DMS79 treated with DMSO at 0.1 percent for 48 hours (cell line): ENCODE measurements at places on chromosomes 11 and 22.

GRCh38 chr11:84270466-84270865 is 984.3 kb upstream of the CCDC90B start:
- no peak for DNase-seq

- DNase-seq: peak; percentile 55
Observed at GRCh38 chr11:122863704-122864326, 18.7 kb upstream of the JHY start.

DNA sequence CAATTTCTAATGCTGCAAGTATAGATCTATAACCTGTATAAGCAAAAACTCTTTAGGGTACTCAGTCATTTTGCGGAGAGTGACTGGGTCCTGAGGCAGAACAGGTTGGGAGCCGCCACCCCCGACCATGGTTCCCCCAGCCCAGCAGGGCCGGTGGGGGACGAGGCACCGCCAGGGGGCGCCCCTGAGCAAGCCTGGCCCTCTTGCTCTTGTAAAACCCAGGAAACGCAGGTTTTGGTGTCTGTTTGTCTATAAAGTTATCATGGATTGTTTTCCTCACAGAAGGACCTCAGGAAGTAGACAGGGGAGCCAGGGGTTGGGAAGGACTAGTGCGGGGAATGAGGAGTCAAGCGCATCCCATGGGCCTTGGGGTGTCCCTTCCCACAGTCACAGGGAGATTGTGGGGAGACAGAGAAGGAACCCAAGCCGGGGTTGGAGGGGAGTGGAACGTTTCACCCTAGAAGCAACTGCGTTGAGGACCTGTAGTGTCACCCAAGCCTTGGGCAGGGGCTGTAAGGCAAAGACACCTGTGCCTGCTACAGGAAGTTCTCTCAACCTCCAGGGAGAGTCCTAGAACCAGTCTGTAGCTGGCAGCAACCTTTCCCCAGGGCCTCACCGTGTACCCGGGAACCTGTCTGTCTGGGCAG is 26.4 kb downstream of the KCTD17 start:
- no peak for DNase-seq

DNA sequence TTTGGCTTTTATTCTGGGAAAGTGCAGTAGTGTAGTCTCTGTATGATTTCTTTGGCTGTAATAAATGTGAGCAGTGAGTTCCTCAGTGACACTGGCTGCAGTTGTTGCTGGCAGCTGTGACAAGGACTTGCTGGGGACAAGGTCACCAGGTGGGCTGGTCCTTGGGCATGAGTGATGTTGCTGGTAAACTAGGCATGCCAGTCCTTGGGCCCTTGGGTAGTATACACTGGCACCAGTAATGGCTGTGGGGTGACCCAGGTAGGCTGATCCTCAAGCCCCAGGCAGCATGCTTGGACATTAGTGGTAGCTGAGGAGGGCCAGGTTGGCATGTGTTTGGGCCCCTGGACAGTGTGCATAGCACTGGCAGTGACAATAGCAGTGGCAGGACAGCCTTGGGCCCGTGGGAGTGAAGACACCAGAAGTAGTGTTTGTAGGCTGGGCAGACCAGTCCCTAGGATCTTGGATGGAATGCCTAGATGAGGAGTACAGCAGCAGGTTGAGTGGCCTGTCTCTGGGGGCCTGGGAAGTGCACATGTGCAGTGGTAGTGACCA is 164.3 kb downstream of the GUCY1A2 start:
- no peak for DNase-seq

- no peak for DNase-seq
Observed at GRCh38 chr11:120713296-120713695, 201.7 kb downstream of the GRIK4 start.

DNA sequence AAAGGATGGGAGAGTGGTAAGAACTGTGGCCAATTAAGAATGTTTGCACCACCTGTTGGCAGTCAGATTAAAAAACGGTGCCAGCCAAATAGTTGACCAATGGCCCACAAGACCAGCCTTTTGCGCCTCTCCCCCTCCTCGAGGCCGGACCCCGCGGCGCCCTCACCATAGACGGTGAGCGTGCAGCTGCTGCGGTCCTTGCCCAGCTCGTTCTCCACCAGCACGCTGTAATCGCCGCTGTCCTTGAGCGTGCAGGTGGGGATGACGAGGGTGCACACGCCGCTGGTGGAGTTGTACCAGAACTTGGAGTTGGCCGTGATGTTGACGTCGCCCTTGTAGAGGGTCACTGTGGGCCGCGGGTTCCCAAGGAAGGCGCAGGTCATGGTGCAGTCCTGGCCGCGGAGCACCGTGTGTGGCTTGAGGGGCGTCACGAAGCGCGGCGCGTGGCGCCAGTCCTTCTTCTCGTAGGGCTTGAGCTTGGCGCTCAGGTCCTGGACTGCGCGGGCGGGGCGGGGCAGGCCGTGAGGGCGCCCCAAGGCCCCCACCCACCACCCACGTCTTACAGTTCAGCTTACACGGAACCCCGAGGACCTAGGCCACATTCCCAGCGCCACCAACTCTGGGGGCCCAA is 7.2 kb downstream of the TMEM86A start:
- peak; percentile 46 for DNase-seq

DNA sequence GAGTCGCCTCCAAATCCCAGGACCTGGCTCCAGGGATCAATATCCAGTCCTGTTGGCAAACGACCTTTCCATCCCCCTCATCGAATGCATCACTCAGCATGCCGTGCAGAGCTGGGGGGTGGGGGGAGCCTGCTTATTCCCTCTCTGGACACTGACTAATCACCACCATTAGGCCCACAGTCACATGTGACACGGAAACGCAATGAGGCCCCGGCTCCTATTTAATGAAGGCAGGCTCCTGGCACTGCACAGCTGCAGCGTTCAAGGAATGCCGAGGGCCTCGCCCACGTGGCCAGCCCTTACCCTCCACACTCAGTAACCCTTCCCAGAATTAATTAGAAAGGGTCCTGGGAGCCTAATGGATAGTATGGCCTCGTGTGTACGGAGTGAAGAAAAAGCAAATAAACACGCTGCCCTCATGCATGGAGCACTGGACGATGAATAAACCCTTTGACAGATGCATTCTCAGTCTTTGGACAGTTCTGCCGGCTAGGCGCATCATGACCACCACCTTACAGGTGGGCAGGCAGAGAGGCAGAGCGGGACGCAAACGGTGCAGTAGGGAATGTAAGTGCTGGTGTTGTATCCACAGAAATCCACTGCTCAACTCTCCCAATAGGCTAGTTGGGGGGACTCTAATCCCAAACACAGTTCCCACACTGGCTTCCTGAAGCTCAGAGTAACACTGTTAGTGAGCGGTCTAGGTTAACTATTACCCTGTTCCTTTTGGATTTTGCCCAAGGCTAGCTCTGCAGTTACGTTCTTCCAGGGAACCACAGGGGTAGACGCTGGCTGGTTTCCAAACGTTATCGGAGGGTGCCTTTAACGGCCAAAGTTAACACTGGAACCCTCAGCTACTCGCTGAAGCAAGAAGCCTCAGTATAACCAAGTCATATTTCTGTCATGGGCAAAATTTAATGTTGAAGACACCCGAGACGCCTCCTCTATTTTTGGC is 490.1 kb downstream of the OPCML start:
- DNase-seq: peak; percentile 16

DNA sequence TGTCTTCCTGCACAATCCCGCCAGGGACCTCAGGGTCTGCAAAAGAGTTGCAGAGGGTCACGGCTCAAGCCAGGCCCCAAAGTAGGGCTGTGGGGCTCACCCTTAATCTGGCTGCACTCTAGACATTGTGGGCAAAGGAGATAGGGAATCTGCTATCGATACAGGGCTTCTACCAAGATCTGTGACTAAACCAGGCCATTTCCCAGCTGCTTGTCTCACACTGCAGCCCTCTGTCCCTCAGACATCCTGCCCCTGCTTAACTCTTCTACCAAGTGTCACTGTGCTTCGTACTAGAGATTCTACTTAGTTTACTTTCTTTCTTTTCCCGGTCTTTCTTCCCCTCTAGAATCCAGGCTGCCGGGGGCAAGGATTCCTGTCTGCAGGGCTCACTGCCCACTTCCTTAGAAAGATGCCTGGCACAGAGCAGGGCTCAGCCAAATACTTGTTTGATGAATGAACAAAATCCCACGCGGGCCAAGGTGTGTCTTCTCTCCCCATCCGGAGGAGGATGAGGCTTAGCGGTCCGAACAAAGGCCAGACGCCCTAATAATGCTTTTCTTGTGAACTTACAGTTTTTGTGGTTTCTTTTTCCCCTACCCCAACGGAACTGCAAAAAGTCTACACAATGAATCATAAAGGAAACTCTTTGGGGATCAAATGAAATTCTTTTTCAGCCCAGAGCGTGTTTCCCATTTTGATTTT is 61.3 kb upstream of the ANO1 start:
- no peak for DNase-seq

DNA sequence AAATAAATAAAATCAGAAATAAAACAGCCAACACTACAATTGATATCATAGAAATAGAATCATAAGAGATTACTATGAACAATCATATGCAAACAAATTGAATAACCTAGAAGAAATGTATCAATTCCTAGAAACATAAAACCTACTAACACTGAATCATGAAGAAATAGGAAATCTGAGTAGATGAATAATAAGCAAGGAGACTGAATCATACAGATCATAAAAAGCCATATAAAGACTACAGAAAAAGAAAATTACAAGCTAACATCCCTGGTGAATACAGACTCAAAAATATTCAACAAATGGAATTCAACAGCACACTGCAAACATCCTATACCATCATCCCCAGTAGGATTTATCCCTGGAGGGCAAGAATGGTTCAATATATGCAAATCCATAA is 135.6 kb downstream of the SBF2 start:
- no peak for DNase-seq

- no peak for DNase-seq
Observed at GRCh38 chr11:84853841-84854497, 773.2 kb downstream of the DLG2 start.

DNA sequence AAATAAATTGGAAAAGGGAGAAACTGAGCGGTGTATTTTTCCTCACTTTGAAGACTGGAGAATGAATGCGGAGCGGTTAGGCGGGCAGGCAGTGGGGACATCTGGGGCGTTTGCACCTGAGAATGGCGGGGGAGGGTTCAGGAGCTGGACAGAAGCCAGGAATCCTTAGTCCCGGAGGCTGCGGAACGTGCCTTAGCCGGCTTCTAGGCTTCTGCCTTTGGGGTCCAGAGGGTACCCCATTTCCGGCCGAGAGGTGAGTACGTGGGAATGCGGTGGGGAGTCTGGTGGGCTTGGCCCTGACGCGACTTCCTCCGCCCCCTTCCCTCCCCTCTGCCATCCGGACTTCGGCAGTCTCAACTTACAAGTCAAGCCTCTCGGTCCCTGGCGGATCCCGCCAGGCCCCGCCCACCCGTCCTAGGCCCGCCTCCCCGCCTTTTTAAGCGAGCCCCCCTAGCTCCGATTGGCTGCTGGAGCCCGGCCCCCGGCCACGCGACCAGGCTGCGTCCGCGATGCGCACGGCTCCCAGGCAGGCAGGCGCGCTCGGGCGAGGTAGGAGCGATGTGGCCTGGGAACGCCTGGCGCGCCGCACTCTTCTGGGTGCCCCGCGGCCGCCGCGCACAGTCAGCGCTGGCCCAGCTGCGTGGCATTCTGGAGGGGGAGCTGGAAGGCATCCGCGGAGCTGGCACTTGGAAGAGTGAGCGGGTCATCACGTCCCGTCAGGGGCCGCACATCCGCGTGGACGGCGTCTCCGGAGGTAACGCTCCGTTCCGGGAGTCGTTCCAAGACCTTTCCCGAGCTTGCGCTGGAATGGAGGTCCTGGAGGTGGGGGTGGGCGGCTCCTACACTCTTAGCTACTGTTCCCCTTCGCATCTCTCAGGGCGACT is at the start of gene GCAT:
TSS of gene GCAT (plus strand) at position 525 of the 884 bp plus-strand sequence. CDS start at position 559, 34 bp downstream.
- DNase-seq: peak; percentile 62
